Gastrocnemius medialis (tissue), 4 donors: ENCODE measurements at places on chromosomes 4 and X.

DNA sequence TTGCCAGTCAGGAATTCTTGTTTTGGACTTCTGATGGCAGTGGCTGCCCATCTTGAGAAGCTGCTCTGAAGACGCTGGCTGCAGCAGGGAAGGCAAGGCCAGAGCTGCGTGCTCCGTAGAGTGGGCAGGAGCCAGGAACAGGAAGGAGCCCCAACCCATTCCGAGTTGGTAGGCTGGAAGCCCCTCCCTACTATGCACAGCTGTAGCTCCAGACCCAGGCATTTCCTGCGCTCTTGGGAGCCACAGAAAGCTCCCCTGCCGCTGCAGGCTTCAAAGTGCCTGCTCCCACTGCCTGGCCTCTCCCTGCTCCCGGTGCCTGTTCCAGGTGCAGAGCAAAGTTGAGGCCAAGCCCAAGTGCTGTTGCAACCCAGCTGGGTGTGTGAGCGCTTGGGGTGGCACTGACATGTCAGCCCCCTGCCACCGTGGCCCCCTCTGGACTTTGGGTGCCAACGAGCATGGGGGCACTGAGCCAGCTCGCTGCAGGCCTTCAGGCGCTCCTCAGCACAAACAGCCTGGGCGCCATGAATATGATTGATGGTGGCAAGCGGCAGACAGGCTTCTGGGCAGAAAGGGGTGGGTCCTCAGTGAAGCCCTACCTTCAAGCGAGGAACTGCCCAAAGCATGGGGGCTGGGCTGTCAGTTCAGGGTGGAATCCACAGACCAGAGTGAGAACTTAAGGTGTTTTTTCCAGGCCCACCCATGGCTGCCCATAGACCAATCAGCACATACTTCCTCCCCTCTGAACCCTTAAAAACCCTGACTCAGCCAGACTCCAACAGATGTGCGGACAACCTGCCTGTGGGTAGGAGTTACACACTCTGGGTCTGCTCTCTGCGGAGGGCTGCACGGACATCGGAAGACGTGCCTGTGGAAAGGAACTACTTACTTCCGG, 677.2 kb upstream of the INTU start:
- no peak for DNase-seq
- H3K36me3 ChIP-seq: no peaks in the 10 kb centered on the region
- H3K27me3 ChIP-seq: no peaks in the 10 kb centered on the region
- no peak overlapping the region for H3K27ac ChIP-seq
- no peaks in the 10 kb centered on the region for H3K4me1 ChIP-seq
- H3K4me3 ChIP-seq: no peak overlapping the region

DNA sequence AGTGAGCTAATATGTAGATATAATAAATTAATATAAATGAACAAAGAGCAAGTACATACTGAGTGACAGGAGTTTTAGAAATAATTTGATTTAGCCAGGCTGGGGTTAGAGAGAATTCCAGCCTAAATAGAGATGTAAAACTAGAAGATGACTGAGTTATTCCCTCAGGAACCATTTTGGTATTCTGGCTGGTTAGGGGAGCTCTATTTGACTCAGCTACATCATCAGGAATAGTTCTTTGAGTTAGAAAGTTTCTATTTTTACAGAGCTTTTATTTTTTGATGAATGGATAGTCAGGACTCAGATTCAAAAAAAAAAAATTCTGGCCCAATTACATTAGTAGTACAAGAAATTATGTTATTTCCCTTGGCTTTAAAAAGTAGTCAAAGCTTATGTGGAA, 180.4 kb upstream of the MID1 start:
- H3K4me3 ChIP-seq: no peak overlapping the region
- H3K36me3 ChIP-seq: no peaks in the 10 kb centered on the region
- no peak overlapping the region for H3K27ac ChIP-seq

DNA sequence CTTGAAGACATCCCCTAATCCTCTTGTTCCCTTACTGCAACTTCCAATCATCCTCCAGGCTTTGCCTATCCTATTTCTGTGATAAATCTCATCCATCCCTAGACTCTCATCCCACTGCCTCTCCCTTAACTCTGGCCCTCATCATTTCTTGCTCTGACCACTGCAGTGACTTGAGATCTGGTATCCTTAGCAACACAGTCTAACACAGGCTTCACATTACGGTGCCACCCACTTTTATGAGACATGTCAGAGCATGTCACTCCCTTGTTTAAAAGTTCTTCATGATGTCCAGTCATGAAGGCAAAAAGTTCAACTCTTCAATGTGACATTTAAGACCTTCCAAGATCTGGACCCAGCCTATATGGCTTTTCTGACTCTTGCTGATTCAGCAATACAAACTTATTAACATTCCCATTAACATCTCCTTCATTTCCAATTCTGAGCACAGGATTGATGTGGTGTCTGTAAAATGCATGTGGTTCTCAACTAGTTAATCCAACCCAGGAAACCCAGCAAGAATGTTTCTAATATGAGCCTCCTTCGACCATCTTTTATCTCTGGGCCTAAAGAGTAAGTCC, 64.0 kb downstream of the OR13H1 start:
- H3K27ac ChIP-seq: no peak overlapping the region
- no peak overlapping the region for H3K4me3 ChIP-seq
- H3K4me1 ChIP-seq: no peaks in the 10 kb centered on the region
- DNase-seq: no peak

GRCh38 chr4:52889354-52889753, 27.2 kb downstream of the RASL11B start:
- H3K36me3 ChIP-seq: no peaks in the 10 kb centered on the region
- DNase-seq: no peak
- H3K27ac ChIP-seq: no peak overlapping the region
- no peaks in the 10 kb centered on the region for H3K4me1 ChIP-seq

DNA sequence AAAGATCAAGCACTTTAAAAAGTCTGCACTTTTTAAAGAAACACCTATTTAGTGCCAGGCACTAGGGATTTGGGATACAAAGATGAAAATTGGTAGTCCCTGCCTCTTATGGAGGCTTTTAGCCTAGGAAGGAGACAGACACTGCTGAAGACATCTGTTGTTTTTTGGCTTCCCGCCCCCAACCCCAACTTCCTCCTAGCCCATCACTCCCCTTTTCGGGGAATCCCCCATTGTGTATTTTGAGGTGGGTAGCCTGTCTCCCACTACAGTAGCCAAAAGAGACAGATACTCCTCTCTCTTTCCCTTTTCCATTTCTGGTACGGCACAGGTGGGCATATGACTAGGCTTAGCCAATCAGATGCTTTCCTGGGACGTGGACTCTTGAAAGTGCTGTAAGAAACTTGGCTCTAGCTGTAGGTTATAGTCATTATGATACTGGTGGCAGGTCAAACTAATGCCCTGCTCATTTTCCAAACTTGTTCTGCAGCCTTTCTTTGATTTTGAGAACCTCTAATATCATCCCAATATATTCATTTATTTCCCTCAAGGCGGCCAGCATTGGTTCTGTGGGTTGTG, 194.6 kb upstream of the RBPJ start:
- H3K4me3 ChIP-seq: no peak overlapping the region
- H3K27ac ChIP-seq: no peak overlapping the region
- no peak for DNase-seq
- no peaks in the 10 kb centered on the region for H3K36me3 ChIP-seq

DNA sequence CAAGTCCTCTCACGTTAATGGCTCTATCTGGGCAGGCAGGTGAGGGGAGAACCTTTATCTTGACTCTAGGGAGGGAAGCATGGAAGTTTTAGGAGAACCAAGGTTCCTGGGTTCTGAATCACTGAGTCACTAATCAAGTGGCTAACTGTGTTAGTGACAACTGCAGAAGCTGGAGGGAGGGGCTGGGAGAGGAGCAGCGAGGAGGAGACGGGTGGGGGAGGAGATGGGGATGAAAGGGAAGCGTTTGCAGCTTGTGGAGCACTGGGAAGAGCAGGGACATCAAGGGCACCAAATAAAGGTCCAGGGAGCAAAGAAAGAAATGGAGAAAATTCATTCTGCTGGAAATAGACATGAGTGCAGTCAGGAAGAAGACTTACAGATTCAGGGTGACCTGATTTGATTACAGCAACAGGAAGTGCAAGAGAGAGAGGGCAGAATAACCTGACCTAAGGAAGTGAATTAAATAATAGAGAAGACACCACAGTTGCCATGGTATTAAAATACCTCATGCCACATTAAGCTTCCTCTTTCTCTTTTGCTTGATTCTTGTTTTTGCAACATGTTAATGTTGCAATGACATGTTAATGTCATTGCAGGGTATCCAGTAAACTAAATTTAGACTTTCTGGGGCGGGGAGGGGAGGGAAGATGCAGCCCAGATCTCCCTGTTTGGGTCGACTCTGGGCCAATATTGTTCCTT, 4.5 kb upstream of the SETD7 start:
- no peaks in the 10 kb centered on the region for H3K27me3 ChIP-seq
- no peak for DNase-seq
- H3K36me3 ChIP-seq: no peaks in the 10 kb centered on the region
- peak overlapping the region; percentile 37 for H3K27ac ChIP-seq
- no peak overlapping the region for H3K4me3 ChIP-seq

DNA sequence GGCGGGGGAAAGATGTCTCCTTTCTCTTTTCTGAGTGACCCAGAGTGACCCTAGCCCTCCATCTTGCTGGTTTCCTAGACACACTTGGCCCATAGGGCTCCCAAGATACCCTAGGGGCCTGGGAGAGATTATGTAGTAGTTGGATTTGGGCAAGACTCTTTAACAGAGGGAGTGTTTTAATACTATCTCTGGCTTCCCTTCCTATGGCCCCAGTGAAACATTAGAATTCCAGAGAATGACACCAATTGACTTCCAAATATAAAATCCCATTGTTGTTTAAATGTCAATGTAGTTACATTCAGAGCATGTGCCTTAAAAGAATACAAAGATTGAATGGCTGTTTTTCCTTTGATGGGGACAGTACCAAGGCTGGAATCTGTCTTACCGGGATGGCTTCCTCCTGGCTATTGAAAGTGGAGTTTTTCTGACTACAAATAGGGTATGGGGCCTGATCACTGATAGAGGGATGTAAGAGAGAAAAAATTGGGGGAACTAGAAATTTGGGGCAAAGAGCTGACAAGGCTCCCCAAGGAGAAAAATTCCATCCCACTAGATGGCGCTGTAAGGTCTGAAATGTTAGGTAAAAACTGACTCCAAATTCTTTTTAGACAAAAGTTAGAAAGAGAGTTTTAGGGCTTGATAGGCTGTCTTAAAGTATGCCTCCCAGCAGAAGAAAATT, 10.7 kb downstream of the TENT5D start:
- no peak overlapping the region for H3K4me3 ChIP-seq
- no peak overlapping the region for H3K27ac ChIP-seq
- H3K27me3 ChIP-seq: peaks cover 3% of the 10 kb centered on the region
- no peak for DNase-seq
- no peaks in the 10 kb centered on the region for H3K36me3 ChIP-seq
- no peaks in the 10 kb centered on the region for H3K4me1 ChIP-seq

GRCh38 chr4:106039796-106040195, 144.5 kb downstream of the NPNT start:
- no peak overlapping the region for H3K4me3 ChIP-seq
- H3K27me3 ChIP-seq: no peaks in the 10 kb centered on the region
- H3K36me3 ChIP-seq: no peaks in the 10 kb centered on the region
- peaks cover 8% of the 10 kb centered on the region for H3K4me1 ChIP-seq
- H3K27ac ChIP-seq: no peak overlapping the region

DNA sequence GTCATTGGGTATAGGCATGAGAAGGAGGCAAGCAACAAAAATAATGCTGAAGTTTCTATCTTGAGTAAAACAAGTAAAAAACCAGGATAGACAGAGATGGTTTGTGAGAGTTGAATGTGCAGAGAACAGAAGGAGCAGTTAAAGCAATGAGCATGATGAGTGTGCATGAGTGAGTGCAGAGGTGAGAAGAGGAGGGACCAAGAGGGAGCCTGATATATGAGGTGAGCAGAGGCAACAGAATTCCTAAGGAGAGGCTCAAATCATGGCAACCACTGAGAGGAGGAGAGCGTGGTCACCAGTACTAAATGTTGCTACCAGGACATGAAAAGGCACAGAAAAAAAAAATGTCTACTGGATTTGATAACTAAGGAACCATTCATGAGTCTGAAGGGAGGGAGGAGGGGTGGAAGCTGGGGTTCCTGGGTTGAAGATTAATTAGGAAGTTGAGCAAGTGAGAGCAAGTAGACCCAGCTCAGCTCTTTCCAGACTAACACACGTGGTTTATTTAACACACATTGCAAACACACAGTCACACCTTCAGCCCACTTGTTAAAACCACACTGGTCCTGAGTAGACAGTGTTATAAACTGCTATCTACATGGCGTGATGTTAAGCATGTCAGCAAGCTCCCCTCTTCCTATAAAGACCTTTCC, 69.0 kb upstream of the IQCM start:
- no peaks in the 10 kb centered on the region for H3K27me3 ChIP-seq
- DNase-seq: no peak
- H3K4me3 ChIP-seq: no peak overlapping the region

- no peaks in the 10 kb centered on the region for H3K4me1 ChIP-seq
- DNase-seq: no peak
- H3K27me3 ChIP-seq: no peaks in the 10 kb centered on the region
- no peaks in the 10 kb centered on the region for H3K36me3 ChIP-seq
Observed at GRCh38 chrX:85815203-85815751, 232.1 kb downstream of the CHM start.

- no peaks in the 10 kb centered on the region for H3K4me1 ChIP-seq
- no peak overlapping the region for H3K27ac ChIP-seq
- no peaks in the 10 kb centered on the region for H3K27me3 ChIP-seq
- DNase-seq: no peak
- H3K4me3 ChIP-seq: no peak overlapping the region
Observed at GRCh38 chrX:40247382-40247781, 149.6 kb upstream of the BCOR start.

DNA sequence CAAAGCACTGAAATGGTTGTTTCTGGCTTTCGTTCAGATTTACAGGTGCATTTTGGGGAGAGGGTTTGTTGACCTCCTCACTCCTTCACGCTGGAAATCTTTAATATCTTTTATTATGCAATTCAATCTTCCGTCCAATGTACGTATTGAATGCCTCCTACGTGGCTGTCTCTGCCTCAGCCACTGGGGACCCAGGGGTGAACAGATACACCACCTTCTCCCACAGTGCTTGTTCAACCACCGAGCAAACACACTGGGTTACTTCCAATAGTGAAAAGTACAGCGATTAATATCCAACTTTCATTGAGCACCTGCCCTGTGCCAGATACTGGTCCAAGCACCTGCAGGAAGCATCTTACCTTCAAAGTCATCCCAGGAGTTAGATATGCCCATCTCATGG, 52.1 kb downstream of the NYX start:
- no peak for DNase-seq
- H3K27me3 ChIP-seq: no peaks in the 10 kb centered on the region
- H3K36me3 ChIP-seq: no peaks in the 10 kb centered on the region

DNA sequence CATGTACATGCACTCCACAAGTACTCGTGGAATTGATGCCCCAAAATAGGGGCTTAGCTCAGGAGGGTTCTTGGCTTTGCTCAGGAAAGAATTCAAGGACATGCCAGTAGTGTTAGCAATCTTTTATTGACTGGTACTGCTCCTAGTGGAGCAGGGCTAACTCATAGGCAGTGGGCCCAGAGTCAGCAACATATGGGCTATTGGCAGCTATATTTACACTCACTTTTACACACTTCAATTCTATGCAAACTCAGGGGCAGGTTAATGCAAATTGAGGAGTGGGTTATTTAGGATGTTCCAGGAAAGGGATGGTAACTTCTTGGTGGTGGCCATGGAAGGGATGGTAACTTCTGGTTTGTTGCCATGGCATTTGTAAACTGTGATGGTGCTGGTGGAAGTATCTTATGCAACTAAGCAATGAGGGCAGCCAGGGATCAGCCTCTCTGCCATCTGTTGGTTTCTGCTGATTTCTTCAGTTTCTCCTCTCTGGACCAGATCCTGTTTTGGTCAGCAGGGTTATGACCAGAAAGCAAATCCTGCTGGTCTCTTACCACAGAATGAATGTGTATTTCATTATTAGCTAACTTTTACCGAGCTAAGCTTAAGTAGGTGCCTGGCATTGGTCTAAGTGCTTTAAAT, 69.2 kb upstream of the FAT1 start:
- no peaks in the 10 kb centered on the region for H3K27me3 ChIP-seq
- H3K36me3 ChIP-seq: no peaks in the 10 kb centered on the region
- H3K4me1 ChIP-seq: no peaks in the 10 kb centered on the region
- no peak for DNase-seq
- no peak overlapping the region for H3K27ac ChIP-seq
